ENCODE measurements at places on chromosomes 6 and 20.

GRCh38 chr6:41596807-41597206 lies 41.5 kb upstream of the MDFI start:
- no peak for DNase-seq

- DNase-seq = no peak
These were observed 50.2 kb downstream of the ARID1B start for GRCh38 chr6:156827382-156827781.

GRCh38 chr6:85810558-85810957 lies 167.9 kb upstream of the SYNCRIP start:
- DNase-seq = no peak

DNA sequence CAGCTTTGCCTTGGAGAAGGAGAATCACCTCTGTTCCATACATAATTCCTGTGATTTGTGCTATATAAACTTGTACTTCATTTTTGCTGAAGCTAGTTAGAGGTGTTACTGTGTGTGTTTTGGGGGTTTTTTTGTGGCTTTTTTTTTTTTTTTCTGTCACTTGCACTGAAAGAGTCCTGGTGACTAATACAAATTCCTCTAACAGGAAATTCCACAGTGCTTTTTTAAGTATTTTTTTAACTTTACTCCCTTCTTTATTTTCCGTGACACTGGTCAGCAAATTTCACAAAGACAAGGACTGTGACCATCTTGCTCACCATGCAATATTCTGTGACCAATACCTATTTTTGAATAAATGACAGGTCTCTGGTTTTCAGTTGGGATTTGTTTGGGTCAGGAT lies 110.5 kb downstream of the ISM1 start:
- no peak for DNase-seq

- no peak for DNase-seq
These were observed 101.5 kb upstream of the SCP2D1 start for GRCh38 chr20:18712131-18712530.

DNA sequence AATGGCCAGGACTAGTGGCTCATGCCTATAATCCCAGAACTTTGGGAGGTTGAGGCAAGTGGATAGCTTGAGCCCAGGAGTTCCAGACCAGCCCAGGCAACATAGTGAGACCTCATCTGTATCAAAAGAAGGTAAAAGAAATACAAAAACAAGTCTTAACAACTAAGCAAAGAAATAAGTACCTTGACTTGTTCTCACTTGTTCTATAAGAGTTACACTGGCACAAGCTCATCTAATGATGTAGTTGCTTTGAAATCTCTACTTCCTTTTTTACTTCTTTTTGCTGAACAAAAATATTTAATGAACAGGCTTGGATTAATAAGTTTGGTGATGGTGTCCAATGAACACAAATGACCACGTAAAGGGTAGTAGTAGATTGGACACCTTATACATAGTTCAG lies 72.2 kb downstream of the SGK1 start:
- DNase-seq = no peak
